Right lobe of liver (tissue), 6 donors: ENCODE measurements at places on chromosomes 6 and 20. TPM values are rescaled to one million over a fixed set of nuclear protein-coding genes. Genes with fewer than 3 reads are reported as not detected.

Gene CRISP2
- total RNA-seq = not detected

DNA sequence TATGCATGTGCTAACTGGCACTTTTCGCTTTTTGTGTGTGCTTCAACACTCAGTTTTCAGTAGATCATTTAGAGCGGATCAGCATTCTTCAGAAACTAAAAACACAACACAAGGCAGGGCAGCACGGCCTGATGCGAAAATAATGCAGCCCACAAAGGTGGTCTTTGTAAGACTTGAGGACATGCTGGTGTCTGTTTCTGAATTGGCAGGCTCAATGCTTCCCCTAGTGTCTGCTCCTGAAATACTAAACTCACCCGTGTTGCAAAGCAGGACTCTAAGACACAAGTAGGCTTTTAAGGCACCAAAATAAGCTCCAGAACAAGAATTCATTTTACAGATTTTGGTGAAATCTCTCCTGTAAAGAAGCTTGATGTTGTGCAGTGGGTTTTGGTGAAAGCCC lies 676.5 kb downstream of the TENT5A start:
- H3K27me3 ChIP-seq = no peaks in the 10 kb centered on the region
- H3K27ac ChIP-seq = no peak overlapping the region
- no peaks in the 10 kb centered on the region for H3K4me1 ChIP-seq
- H3K4me3 ChIP-seq = no peak overlapping the region
- DNase-seq = no peak

GRCh38 chr20:38426006-38426897 lies 8.9 kb downstream of the SNHG17 start:
- DNase-seq = no peak
- peaks cover 95% of the 10 kb centered on the region for H3K36me3 ChIP-seq
- no peak overlapping the region for H3K27ac ChIP-seq
- H3K27me3 ChIP-seq = no peaks in the 10 kb centered on the region
- peaks cover 28% of the 10 kb centered on the region for H3K4me1 ChIP-seq

Gene DPPA5
- not detected for total RNA-seq

Gene PXT1
- not detected for total RNA-seq

Gene SPAG4
- 3.2 TPM for total RNA-seq

Gene IL20RA
- total RNA-seq = 0.10 TPM
